ENCODE measurements at places on chromosomes 6 and 20.

DNA sequence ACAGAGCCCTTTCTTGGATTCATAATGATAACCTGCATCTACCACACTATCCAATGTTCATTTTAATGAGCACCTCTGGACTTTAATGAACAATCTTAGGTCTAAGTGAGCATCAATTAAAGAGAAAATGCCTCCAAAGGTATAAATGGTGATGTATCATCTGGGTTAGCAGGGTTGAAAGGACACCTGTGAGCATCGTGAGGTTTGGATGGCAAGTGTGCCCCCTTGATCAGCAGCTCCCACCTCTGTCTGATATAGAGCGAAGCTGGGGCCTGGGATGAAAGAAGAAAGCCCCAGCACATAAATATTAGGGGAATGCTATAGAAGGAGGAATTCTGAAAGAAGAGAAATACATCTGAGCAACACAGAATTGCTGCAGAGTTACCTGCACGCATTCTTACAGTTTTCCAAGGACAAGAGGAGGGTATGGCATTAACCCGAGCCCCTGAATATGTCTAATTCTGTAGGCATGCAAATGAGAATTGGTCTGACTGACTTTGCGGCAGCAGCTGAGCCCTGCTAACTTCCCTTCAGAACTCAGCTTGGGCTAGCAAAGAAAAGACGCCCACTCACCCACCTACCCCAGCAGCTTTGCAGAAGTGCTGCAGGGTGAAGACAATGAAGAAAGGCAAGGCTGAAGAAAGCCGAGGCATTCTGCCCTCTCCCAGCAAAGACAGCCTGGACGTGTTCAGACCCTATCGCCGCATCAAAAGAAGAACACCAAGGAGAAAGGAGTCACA, 136.2 kb downstream of the GMPR start:
- DNase-seq: no peak

GRCh38 chr20:24303393-24304170, 165.8 kb upstream of the SYNDIG1 start:
- no peak for DNase-seq

DNA sequence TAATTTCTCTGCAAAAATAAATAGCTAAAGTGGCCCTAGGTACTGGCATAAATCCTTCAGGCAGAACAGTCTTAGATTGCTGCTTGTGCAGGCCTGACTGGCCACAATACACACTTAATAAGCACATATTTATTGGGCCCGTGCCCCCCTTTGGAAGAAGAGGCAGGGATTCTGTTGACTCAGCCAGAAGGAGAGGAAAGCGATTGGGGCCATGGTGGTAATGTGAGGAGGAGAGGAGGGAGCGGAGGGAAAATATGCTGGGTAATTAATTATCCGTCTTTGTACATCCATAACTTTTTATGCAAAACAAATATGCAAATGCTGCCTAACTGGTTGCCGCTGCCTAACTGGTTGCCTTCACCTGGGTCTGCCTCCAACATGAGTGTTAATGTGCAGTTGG, 36.2 kb downstream of the CD40 start:
- no peak for DNase-seq

- no peak for DNase-seq
Measured at GRCh38 chr20:49675368-49676151, 38.1 kb downstream of the B4GALT5 start.

GRCh38 chr6:46220352-46221221, 49.8 kb upstream of the ENPP5 start:
- DNase-seq: no peak

Data from NCI-H748 treated with DMSO at 0.1 percent for 48 hours (cell line).